Hippocampal formation (tissue), 2 donors: ENCODE measurements at places on chromosomes 4 and X.
A peak's percentile ranks its signal among the peaks of the same experiment; 100 is the strongest.

DNA sequence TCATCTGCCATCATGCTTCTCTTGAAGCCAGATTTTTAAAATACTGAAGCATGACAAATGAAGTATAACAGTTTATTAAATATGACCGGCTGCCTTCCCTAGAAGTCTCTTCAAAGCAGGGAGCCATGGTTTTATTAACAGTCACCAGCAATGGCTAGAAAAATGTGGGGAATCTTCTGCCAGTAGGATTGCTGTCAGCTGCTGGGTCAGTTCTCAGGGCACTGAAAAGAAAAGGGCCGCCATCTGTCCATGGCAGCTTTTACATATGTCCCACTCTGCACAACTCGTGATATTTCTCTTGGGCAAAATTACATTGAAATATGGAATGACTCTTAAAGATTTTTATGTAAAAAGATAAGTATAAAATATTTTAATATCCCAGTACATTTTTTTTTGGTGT is 2.8 kb downstream of the CCNG2 start:
- DNase-seq, result no peak

DNA sequence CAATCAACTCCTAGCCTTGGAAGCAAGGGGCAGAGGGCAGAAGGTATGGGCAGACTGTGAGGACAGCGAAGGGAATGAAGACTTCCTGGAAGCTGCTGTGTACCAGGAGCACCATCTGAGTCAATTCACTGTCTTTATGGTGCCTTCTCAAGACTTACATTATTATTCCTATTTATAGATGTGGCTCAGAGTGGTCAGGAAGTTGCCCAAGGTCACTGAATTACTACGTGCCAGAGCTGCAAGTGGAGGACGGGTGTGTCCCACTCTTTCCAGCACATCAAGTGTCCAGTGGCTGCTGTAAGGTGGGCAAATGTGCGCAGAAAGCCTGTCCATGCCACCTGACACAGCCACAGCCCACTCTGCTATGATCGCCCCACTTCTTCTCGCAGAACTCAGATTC is 32.0 kb downstream of the SMPX start:
- DNase-seq, result no peak

DNA sequence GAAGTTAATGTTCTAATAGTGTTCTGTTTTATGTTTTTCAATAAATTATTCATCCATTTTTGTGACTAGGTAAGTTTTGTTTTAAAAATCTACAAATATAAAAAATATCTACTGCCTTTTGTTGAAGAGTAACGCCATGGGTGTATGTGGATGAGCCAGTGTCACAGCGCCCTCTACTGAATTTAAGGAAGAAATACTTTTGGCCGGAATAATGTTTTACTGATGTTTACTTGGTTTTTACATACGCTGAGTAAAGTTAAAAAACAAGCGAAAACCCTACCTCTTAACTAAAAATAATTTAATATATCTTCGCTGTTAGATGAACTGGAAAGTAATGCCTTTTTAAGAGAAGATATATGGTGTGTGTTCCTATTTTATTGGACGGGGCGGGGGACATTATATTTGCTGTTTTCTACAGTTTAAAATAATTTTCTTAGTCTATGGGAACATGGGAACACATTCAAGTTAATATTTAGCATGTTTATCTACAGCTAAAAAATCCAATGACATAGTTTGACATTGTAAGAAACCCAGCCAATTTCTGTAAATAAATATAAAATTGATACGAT is 86.1 kb downstream of the CPE start:
- DNase-seq, result peak; percentile 4

GRCh38 chr4:105126311-105127169 is 20.1 kb upstream of the TET2 start:
- DNase-seq, result no peak

- DNase-seq, result no peak
These were observed 123.0 kb downstream of the ZNF827 start for GRCh38 chr4:145815626-145816025.

- DNase-seq, result no peak
These were observed 162.8 kb downstream of the THOC2 start for GRCh38 chrX:123570011-123570590.

DNA sequence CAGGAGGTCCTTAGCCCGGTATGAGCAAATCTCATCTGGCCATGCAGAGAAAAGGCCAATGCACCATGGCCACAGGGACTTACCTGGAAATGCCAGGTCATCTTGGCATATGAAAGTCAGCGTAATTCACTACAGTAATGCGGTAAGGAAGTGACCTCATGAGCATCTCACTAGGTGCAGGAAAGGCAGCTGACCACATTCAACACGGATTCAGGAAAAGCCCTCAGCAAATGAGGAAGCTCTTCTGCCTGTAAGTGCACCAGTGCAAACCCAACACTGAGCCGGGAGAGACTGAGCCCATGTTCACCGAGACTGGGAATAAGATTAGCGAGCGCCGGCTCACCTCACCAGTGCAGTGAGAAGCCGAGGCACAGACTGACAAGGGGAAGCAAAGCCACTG is 23.7 kb downstream of the LRPAP1 start:
- no peak for DNase-seq

GRCh38 chr4:49036528-49036927 is 50.5 kb downstream of the CWH43 start:
- DNase-seq, result no peak

GRCh38 chr4:101981756-101982155 is 191.2 kb downstream of the BANK1 start:
- no peak for DNase-seq

- no peak for DNase-seq
These were observed 54.7 kb downstream of the GLUD2 start for GRCh38 chrX:121102101-121102500.

- no peak for DNase-seq
These were observed 401 bp downstream of the SOWAHD start for GRCh38 chrX:119758731-119759247.

- no peak for DNase-seq
These were observed 709.7 kb downstream of the DMD start for GRCh38 chrX:32501606-32502005.

- no peak for DNase-seq
These were observed 208.1 kb downstream of the BMPR1B start for GRCh38 chr4:94965852-94966251.

DNA sequence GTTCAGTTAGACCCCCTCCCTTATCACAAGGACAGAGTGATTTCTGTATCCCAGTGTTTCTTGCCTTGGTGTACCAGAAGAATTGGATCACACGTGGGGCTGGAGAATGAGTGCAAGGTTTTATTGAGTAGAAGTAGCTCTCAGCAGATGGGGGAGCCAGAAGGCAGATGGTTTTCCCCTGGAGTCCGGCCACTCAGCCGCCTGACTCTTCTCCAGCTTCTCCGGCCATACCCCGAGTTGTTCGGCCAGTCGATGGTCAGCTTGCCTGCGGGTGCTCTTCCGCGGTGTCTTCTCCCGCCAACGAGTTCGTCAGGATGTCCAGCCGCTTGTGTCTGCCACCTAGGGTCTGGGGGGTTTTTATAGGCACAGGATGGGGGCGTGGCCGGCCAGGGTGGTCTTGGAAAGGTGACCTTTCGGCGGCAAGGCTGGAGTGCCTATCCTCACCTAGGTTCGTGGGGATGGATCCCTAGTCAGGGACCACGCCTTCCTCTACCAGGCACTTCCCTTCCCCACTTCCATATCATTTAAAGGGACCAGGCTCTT is 14.5 kb downstream of the GAB1 start:
- DNase-seq, result no peak

DNA sequence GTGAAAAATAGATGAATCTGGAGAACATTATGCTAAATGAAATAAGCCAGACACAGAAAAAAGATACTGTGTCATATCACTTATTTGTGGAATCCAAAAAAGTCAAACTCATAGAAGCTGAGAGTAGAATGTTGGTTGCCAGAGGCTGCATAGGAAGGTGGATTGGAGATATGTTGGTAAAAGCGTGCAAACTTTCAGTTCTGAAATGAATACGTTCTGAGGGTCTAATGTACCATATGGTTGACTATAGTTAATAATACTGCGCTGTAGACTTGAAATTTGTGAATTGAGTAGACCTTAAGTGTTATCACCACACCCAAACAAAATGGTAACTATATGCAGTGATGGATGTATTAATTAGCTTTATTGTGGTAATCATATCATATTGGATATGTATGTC is 45.0 kb upstream of the UPRT start:
- no peak for DNase-seq

DNA sequence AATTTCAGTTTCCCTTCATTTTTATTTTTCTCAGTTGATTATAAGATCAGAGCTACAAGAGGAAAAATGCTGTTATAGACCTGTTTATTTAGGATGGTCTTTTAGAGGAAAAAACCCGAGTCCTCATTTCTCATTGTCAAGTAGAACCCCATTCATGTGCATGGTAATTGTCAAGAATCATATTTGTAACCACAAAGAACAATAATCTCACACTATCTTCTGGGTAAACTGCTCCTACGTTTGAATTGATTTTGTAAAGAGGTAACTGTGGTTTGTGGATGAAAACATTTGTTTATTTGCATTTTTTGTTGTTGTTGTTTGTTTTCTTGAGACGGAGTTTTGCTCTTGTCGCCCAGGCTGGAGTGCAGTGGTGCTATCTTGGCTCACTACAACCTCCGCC is 23.8 kb downstream of the RAPGEF2 start:
- DNase-seq, result no peak

DNA sequence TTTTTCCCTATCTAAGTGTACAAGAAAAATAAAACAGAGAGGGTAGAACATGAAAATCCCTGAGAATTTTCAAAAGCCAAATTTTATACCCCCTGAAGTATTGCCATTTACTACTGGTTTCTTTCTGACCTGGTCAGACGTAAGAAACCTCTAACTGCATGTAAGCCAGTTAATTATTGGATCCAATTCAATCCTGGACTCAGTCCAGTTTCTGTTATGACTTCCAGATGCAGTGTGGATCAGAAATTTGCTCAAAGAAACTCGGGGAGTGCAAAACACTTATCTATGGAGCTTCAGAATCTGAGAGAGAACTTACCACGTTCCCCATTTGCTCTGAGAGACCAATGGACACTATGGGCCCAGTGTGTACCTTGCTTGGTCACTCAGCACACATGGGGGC is 383.5 kb downstream of the KLHL4 start:
- no peak for DNase-seq

GRCh38 chr4:8160572-8160971 is 2.0 kb upstream of the ABLIM2 start:
- DNase-seq, result no peak

DNA sequence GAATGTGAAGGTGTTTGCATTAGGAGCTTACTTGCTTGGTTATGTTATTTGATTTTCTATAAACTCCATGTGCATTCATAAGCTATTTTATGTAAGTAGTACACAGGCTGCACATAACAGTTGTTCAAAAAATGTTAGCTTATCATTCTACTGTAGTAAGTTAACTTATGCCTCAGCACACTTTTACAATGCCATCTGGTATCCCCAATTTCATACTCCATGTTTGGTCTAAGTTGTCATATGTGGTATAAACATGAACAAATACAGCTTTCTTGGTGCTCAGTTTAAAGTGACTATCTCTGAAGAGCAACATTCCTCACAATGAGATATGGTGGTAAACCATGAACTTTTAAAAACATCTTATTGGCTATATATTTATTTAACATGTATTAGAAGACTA is 104.3 kb upstream of the LEF1 start:
- DNase-seq, result no peak

DNA sequence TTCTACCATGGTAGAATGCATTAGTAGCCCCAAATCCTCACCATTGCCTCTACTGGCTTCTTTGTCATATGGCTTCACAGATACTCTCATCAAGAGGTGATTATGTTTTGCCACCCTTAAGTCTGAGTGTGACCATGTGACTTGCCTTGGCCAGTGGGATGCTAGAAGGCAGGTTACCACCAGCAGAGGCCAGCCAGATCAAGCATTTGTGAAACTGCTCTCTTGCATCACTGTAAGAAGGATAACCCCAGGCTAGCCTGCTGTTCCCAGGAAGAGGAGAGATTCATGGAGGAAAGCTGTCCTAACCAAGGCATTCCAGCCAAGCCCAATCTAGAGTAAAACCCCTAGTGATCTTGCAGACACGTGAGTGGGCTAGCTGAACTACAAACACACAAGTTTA is 46.8 kb downstream of the USP46 start:
- no peak for DNase-seq

- DNase-seq, result no peak
These were observed 369.6 kb downstream of the PCDH7 start for GRCh38 chr4:31089815-31090214.

- DNase-seq, result no peak
These were observed 22.7 kb upstream of the DKK2 start for GRCh38 chr4:107058828-107059227.

DNA sequence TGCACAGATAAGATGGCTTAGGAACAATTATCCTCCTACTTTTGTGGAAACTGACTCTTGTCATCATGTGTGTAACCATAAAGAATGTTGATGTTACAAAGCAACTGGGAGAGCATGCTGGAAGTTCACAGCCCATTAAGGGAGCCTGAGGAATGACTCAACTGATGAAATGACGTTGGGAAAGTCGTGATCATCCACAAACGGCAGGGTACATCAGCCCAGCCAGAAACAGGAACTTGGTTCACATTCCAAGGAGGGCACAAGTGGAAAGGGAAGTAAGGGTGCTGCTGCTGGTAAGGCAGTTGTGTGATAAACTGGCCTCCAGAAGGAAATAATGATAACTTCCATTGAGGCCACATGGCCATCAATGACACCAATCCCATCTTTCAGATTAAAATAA is 6.7 kb downstream of the TEC start:
- DNase-seq, result no peak

DNA sequence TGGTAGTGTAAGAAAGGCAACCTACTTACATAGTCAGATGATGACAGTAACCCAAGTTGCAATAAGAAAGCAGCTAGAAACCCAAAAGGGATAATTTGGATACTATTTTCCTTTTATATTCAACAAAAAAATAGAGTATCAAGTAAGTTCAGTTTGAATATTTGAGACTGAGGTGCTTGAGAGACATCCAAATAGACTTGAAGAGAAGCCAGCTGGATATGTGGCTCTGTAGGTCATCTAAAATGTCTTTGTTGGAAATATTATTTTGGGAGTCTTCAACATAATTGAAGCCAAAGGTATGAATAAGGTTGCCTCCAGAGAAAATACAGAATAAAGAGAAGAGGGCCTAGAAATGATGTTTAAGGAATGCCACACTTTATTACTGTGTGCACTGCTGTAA is 438.2 kb upstream of the DIAPH2 start:
- no peak for DNase-seq

- DNase-seq, result no peak
These were observed 17.1 kb downstream of the MSANTD1 start for GRCh38 chr4:3266076-3266475.

GRCh38 chr4:124953061-124953460 is 240.5 kb upstream of the ANKRD50 start:
- no peak for DNase-seq
